ENCODE measurements at places on chromosomes 1 and 21. TPM values are rescaled to one million over a fixed set of nuclear protein-coding genes. Genes with fewer than 3 reads are reported as not detected.

The CA6 gene
- total RNA-seq: 0.22 TPM

The LCE3D gene
- total RNA-seq: not detected

The SELENBP1 gene
- total RNA-seq: not detected

The RAB3B gene
- total RNA-seq: 0.12 TPM

The S100B gene
- total RNA-seq: 0.24 TPM

The AMY1B gene
- total RNA-seq: not detected

The TNFRSF1B gene
- 69.4 TPM for total RNA-seq

The PGM1 gene
- total RNA-seq: 27.5 TPM

The CFAP107 gene
- not detected for total RNA-seq

The GCSAML gene
- not detected for total RNA-seq

The CFAP74 gene
- not detected for total RNA-seq

The PRR9 gene
- not detected for total RNA-seq

The CHIA gene
- not detected for total RNA-seq

The EFNA1 gene
- 0.32 TPM for total RNA-seq

DNA sequence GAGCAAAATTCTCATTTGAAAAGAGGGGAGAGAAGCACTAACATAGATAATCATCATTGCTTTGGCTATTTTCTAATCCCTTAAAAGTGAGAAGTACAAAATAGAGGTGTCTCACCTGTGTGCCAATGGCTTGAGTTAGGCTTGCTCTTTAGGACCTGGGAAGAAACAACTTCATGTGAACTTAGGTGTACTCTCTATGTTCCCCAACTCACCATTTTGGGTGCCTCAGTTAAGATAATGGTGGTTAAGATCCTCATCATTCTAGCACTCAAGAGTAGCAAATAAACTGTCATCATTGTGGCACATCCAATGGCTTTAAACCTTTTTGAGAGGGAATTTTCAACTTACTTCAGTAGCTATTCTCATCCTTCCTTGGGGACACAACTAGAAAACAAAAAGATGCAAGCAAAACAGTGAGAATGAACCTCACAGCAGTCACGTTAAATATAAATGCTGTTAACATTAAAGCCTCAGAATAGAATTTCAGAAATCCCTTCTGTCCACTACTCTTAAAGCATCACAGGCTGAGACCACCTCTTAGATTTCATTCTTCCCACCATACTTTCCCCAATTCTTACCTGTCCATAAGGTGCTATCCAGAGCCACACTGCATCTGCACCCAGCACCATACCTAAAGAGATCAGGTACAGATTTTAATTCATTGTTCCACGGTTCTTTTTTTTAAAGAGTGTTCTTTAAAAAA lies 1.2 kb downstream of the GAS5 start:
- H3K4me1 ChIP-seq: peaks cover 47% of the 10 kb centered on the region
- H3K27me3 ChIP-seq: no peaks in the 10 kb centered on the region
- DNase-seq: no peak
- H3K36me3 ChIP-seq: peaks cover 55% of the 10 kb centered on the region
- peak overlapping the region; percentile 94 for H3K4me3 ChIP-seq

DNA sequence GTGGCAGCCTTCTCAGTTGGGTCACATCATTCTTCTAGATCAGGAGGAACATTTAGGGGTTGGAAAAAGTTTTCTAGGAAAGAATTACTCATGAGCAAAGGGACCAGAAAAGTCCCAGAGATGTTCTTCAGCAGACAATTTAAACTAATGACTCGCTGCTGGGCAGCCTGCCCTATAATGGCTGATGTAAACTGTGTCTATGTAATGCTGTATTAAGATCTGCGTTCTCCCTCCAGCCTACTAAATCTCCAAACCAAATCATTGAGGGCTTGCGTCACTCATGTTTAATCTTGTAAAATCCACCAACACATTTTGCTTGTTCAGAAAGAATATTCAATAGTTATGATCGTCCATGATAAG lies 92.1 kb downstream of the LRRC8C start:
- no peaks in the 10 kb centered on the region for H3K27me3 ChIP-seq
- peaks cover 14% of the 10 kb centered on the region for H3K36me3 ChIP-seq
- peak overlapping the region; percentile 96 for H3K27ac ChIP-seq
- H3K4me3 ChIP-seq: peak overlapping the region; percentile 50

DNA sequence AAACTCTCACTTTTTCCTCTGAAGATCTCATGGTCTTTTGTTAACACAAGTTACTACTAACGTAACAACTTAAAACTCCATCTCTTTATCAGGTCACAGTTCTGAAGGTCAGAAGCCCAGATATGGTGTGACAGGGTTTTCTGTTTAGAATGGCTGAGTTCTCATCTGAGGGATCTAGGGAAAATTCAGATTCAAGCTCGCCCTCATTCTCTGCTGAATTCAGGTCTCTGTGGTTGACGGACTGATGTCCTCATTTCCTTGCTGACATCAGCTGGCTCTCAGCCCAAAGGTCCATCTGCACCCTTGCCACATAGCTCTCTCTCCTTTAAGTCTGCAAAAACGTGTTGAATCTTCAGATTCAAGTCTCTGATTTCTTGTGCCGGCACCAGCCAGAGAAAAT lies 6.1 kb upstream of the NTPCR start:
- DNase-seq: no peak
- H3K36me3 ChIP-seq: no peaks in the 10 kb centered on the region
- peak overlapping the region; percentile 6 for H3K27ac ChIP-seq

- no peaks in the 10 kb centered on the region for H3K36me3 ChIP-seq
- H3K27ac ChIP-seq: no peak overlapping the region
- no peak overlapping the region for H3K4me3 ChIP-seq
- no peaks in the 10 kb centered on the region for H3K4me1 ChIP-seq
Measured at GRCh38 chr1:37308031-37308960, 166.1 kb upstream of the ZC3H12A start.

DNA sequence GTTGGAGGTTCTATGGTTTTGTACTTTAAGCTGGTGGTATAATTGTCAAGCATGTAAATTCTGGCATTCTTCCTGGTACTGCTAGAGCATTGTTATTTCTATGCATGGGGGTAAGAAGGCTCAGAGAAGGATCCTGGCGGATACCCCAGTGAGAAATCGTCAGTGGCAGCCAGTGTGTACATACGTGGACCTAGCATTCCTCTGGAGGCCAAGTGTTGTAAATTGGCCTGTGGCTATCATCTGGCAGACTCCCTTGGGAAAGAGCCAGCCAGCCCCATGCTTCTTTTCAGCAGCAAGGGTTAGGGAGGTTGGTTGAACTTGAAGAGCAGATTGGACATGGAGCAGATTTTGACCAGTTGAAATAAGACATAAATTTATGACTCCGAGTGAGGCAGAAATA lies 5.2 kb upstream of the AGO3 start:
- no peaks in the 10 kb centered on the region for H3K27me3 ChIP-seq
- peaks cover 8% of the 10 kb centered on the region for H3K4me1 ChIP-seq
- no peak overlapping the region for H3K4me3 ChIP-seq

GRCh38 chr1:168057921-168058320 lies 78.8 kb downstream of the GPR161 start:
- H3K36me3 ChIP-seq: peaks cover 8% of the 10 kb centered on the region
- H3K4me1 ChIP-seq: no peaks in the 10 kb centered on the region
- no peak for DNase-seq
- H3K27me3 ChIP-seq: no peaks in the 10 kb centered on the region
- H3K27ac ChIP-seq: no peak overlapping the region

DNA sequence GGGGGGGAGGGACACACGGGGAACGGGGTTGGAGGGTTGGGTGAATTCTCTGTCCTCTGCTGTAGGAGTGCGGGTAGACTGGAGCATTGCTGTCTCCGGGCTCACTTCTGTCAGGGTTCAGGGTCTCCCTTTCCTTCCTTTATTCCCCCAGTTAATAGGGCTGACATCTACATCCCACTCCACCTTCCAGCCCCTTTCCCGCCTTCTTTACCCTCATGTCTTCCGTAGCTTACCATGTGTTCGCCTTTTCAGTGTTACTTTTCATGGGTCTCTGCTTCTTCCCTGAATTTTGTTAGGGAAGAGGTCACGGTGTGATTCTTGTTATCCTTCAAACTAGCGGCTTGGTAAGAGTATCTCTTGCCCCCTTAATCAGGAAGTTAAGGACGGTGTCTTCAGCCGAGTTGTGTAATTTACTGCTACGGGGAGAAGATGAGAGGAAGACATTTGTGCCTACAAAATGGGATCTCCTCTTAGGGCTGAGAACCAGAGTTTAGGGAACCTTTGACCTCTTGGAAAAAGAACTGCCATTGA lies 917 bp downstream of the RAP1A start:
- peak overlapping the region; percentile 96 for H3K27ac ChIP-seq
- H3K36me3 ChIP-seq: peaks cover 23% of the 10 kb centered on the region
- H3K4me1 ChIP-seq: peaks cover 71% of the 10 kb centered on the region

- no peak overlapping the region for H3K27ac ChIP-seq
- no peaks in the 10 kb centered on the region for H3K27me3 ChIP-seq
- no peaks in the 10 kb centered on the region for H3K4me1 ChIP-seq
- no peak overlapping the region for H3K4me3 ChIP-seq
Measured at GRCh38 chr21:27831816-27832569, 865.1 kb upstream of the ADAMTS5 start.

- no peaks in the 10 kb centered on the region for H3K36me3 ChIP-seq
- DNase-seq: no peak
Measured at GRCh38 chr1:33899746-33900145, 35.9 kb downstream of the HMGB4 start.

- H3K27me3 ChIP-seq: no peaks in the 10 kb centered on the region
- H3K27ac ChIP-seq: peak overlapping the region; percentile 47
Measured at GRCh38 chr1:88983791-88984559, 8.5 kb downstream of the KYAT3 start.

DNA sequence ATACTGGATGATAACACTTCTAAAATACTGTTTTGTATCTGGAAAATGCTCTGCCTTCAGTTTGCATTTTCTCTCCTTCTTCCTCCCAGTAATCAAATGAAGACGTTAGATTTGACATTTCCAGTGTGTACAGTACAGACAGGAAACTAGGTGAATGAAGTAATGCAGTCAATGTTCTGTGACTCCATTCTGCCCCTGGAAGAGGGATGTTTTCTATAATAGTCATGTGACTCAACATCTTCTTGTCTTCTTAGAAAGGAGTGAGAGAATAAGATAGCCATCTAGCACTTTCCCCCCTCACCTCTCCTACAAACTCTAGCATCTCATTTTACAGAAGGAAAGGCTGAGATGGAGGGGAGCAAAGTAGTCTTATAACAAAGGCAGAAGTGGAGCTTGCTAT lies 77.6 kb downstream of the DDR2 start:
- no peak overlapping the region for H3K27ac ChIP-seq
- H3K4me3 ChIP-seq: no peak overlapping the region
- DNase-seq: no peak
- H3K36me3 ChIP-seq: no peaks in the 10 kb centered on the region

DNA sequence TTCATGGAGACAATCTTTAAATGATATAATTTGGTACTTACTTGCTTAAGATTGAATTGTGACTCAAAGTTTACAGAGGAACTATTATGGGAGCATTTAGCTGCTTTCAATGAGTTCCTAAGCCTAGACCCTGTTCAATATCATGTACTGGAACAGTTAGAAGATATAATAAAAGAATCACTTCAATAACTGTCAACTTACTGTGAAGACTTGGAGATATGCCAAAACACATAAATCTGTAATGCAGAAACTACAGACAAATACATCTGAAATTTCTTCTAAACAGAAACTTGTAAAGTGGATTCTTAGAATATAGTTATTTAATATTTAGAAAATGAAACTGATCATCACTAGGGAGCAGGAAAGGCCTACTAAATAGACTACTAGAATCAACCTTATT lies 259.3 kb downstream of the HLX start:
- H3K4me3 ChIP-seq: no peak overlapping the region
- H3K4me1 ChIP-seq: no peaks in the 10 kb centered on the region
- DNase-seq: no peak
- H3K36me3 ChIP-seq: no peaks in the 10 kb centered on the region

- H3K4me1 ChIP-seq: peaks cover 20% of the 10 kb centered on the region
- no peaks in the 10 kb centered on the region for H3K36me3 ChIP-seq
- peak overlapping the region; percentile 82 for H3K27ac ChIP-seq
Measured at GRCh38 chr1:180585994-180586359, 27.2 kb downstream of the OVAAL start.

DNA sequence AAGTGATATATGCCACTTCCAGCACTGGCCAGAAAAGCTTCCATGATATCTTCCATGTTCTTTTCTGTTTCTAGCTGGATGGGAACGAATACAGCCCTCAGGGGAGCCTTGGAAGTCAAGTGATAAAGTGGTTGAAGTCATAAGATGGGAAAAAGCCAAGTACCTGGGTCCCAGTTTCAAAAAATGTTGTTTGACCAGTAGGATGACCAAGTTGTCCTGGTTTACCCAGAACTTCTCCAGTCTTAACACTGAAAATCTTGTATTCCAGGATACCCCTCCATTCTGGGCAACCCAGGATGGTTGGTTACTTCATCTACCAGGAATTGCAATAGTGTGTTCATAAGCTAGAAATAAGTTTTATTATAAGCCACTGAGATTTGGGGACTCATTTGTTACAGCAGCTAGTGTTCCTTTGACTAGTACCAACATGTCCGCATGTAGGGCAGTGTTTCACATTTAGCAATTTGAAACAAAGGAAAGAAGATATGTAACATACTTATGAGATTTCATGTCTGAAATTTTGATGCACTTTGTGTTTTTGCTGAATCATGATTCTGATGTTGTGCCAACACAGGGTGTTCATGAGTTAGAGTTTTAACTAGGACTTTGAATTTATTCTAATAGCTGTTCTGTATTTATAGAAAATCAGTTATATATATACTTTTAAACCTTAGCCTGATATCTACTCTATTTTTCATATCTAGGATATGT lies 139.9 kb downstream of the TPR start:
- no peaks in the 10 kb centered on the region for H3K4me1 ChIP-seq
- H3K36me3 ChIP-seq: no peaks in the 10 kb centered on the region
- no peak for DNase-seq

GRCh38 chr1:116373431-116374352 lies 648 bp downstream of the ATP1A1 start:
- peaks cover 24% of the 10 kb centered on the region for H3K36me3 ChIP-seq
- DNase-seq: peak; percentile 64
- H3K27me3 ChIP-seq: no peaks in the 10 kb centered on the region
- H3K4me3 ChIP-seq: peak overlapping the region; percentile 92

DNA sequence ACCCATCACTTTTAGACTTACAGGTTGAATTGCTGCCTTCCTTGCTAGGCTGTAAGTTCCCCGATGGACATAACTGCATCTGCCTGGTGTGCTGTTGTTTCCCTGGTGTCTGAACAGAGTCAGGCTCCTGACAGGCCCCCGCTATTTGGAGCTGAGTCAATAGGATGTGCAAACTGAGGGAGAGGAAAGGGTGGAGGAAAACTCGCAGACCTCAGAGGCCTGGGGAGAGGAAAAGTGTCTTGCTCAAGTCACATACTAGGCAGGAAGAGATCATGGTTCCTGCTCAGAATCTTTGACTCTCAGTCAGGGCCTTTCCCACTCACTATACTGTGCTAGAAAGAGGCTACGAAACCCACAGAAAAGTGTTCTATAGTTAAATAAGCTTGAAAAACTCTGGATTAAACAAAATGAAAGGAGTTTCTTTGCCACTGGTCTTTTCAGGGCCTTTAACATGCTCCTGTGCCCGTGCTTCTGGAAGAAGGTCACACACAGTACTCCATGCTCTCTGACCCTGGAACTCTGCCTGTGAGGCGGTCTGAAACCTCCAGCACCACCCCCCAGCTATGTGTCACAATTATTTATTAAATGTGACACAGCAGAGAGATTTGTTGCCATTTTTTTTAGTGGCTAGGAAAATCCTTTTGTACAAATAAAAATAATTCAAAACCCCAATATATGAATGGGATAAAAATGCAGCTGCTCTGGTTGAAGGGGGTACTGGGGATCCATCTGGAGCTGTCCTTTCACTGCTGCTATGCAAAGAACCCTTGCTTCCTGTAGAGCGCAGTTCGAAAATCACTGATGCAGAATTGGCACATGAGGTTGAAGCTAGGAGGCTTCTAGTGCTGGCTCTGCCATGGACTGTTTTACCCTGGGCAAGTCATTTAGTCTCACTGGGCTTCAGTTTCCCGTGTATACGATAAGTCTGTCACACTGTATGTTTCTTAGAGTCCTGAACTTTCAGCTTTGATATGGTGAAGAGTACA lies 20.1 kb upstream of the CDCP2 start:
- no peak overlapping the region for H3K4me3 ChIP-seq
- peaks cover 10% of the 10 kb centered on the region for H3K4me1 ChIP-seq
- H3K27ac ChIP-seq: no peak overlapping the region
- H3K27me3 ChIP-seq: no peaks in the 10 kb centered on the region
